ENCODE measurements at places on chromosomes 11 and 22.
A peak's percentile ranks its signal among the peaks of the same experiment; 100 is the strongest.

GRCh38 chr22:37627121-37627520, 12.3 kb upstream of the SH3BP1 start:
- DNase-seq: peak; percentile 37

GRCh38 chr11:112132737-112133136, 31.2 kb downstream of the IL18 start:
- DNase-seq: no peak

DNA sequence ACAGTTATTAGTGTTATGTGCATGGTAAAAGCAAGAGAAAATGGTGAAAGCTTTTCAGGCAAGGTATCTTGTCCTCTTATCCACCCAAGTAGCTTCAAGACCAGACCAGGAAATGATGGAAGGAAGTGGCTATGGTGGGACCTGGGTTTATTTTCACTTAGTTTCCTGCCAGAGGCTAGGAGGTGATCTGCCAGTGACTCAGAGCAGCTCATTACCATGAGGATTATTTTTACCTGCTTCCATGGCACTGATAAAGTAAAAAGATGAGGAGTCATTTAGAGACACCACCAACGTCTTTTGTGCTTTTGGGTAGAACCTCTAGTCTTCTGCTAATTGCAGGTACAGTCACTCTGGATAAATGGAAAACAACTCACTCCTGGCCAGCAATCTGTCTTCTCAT, 339.9 kb upstream of the KIRREL3 start:
- DNase-seq: no peak

- no peak for DNase-seq
Measured at GRCh38 chr11:93526346-93526633, 16.9 kb downstream of the SMCO4 start.

DNA sequence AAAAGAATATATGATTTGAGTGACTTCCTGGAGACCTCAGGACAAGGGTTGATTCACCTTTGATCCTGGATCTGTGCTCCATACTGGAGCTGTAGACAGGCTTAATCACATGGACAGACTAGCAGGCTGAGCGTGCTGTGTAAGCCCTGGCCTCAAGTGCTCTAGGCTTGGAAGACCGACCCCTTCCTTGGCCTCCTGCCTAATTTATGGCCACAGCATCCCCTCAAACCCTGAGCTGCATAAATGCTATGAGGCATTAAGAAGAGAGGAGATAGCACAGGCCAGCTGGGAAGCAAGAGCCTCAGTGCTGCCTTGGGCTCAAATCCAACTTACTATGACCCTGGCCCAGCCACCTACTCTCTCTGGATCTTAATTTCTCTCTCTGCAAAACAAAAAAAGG, 385.1 kb downstream of the BUD13 start:
- DNase-seq: no peak

DNA sequence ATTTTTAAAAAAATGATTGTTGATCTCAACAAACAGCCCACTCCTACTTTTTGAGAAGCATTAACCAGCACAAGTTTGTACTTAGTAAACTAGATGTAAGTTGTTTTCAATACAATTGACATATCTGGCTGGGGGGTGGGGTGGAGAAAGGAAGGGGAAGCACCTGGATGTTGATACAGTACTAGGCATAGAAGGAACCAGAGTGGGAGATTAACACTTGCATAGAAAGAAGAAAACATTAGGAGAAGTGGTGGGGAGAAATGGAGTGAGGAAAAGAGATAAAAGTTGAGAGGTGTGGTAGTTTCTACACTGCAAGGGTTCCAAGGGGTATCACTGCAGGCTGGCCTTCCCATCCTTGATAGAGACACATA, 10.6 kb upstream of the GAB2 start:
- DNase-seq: no peak

- DNase-seq: peak; percentile 58
Measured at GRCh38 chr11:129695571-129696308, 119.9 kb upstream of the TMEM45B start.

GRCh38 chr11:35082321-35083180, 56.4 kb upstream of the CD44 start:
- DNase-seq: peak; percentile 94

GRCh38 chr11:43880640-43881159, at the start of gene ALKBH3:
TSS of gene ALKBH3 (plus strand) at chr11:43880831. CDS start at chr11:43882653, 1,822 bp downstream.
- DNase-seq: peak; percentile 96

DNA sequence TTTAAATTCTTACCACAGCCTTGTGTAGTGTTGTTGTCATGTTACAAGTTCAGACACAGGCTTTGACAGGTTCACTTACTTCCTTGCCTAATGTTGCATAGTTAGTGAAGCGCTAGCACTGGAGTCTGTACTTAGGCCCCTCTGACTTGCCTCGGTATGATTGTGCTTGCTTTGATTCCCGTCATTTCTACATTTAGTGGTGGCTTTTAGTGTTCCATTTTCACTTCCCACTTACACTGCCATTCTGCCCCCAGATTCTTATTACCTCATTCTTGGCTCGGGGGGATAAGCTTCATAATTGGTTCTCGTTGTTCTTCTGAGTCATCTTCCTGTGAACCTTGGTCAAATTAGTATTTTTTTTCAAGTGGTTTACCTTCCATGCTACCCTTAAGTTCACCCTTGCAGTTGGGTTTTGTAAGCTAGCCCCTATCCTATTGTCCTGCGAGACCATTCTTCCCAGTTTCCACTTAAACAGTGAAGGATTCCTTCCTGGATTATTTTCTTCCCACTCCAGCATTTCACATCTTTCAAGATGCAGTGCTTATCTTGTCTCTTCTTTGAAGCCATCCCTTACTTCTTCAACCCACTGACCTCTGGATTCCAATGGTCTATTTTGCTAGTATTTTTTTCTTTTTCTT, 68.7 kb downstream of the DDX10 start:
- DNase-seq: peak; percentile 72

DNA sequence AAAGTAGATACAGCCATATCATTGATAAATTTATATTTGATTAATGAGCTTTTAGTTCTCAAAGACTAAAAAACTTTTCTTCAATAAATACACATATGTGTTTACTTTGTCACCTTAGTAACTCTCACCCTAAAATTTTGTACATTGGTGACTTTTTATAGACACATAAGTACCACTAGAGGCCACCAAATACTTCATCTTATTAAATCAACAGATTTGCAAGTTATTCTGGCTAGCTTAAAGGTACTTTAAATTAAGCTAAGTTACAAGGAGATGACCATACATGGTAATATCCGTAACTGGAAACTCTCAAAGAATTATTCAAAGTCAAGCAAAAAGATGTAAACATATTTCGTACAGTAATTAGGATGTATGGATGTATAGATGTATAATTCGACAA, 112.2 kb downstream of the SBF2 start:
- DNase-seq: peak; percentile 55

DNA sequence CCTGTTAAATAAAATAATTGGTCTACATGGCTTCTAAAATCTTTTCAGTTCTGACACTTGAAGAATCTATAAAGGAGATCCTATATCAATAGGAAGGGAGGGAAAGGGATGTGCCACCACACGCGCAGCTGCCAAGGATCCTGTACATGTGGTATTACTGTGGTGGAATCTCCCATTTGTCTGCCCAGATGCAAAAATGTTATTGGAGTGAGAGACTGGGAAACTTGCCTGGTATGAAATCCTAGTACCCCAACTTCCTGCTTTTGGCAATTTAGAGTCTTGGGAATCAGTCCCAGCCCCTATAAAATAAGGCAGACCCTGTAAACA, 81.9 kb upstream of the PICALM start:
- DNase-seq: no peak

- DNase-seq: no peak
Measured at GRCh38 chr11:111561791-111562325, 21.3 kb downstream of the LAYN start.

DNA sequence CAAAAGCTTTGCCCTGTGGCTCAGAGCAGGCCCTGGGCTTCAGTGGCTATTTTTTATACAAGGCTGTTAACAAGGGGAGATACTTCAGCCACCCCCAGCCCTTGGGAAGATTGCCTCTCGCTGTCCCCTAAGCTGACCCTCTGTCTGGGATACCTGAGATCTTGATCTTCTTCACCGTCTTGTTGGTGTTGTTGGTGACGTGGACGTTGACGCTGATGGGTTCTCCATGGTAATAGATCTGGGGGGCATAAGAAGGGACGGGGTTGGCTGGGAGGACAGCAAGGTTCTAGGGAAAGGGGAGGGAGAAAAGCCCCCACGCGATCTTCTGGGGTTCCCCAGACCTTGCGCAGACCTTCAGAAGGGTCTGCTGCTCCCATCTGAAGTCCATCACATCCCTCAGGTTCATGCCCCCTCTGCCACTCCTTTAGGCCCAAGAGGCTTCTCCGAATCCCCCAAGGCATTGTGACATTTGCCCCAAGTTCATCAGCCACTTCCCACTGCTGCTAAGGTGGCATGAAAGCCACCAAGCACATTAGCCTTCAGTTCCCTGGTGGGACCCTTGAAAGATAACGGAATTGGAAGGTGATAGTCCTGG, 36.7 kb downstream of the TPBGL start:
- no peak for DNase-seq

DNA sequence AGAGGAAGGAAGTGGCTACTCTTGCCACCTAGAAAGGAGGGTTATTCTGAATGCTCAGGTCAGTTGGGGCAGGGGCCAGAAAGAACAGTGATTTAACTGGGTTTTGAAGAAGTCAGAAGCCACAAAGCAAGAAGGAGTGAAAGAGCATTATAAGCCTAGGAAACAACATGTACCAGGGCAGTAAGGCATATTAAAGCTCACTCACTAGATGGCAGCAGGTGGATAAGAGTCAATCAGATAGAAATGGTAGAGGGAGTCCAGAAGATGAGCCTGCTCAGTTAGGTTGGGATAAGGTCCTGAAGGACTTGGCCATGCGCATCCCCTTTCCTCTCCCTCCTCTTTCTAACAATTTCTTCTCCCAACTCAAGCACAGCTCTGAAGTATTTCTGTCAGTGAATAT, 22.0 kb upstream of the PATE1 start:
- no peak for DNase-seq

DNA sequence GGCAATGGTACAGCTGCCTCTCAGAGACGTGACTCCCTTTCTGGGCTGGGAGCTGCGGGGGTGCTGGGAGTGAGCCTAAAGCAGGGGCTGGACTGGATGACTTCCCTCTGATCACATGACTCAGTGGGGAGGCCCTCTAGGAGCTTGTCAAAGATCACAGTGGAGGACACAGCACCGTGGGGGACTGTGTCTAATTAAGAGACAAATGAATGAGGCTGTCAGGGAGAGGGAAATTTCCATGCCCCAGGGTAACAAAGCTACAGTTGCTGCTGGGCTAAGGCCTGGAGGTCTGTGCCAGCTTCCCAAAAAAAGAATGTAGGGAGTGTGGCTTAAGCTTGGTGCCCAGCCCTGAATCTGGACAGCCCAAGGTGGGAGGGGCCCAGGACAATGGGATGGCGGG, 262.8 kb upstream of the PLET1 start:
- DNase-seq: peak; percentile 83

DNA sequence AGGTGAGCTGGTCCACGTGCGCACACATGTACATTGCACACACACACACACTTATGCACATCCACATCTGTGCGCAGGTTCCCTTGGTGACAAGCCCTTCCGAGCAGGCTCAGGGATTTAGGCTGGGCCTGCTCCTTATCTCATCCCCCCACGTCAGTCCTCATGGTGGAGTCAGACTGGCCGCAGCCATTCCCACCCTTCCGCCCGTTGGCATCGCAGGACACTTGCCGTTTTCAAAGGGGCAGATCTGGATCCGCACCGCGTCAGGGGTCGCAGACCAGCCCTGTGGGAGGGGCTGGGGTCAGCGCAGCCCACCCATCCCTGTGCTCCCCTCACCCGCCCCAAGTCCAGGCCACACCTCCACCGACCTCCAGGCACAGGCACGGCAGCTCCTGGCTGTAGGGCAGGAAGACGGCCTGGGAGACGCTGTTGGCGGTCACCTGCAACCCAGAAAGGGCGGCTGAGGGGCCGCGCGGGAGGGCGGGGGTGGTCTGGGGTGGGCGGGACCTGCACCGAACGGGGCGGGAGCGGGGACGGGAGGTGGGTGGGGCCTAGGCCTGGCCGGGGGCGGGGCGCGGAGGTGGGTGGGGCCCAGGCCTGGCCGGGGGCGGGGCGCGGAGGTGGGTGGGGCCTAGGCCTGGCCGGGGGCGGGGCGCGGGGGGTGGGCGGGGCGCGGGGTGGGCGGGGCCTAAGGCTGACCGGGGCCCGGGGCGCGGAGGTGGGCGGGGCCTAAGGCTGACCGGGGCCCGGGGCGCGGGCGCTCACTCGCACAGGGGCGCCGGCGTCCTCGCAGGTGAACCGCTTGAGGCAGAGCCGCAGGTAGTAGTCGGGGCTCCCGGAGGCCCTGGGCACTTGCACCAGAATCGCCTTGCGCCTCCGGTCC, 13.3 kb downstream of the IL17REL start:
- peak; percentile 30 for DNase-seq

DNA sequence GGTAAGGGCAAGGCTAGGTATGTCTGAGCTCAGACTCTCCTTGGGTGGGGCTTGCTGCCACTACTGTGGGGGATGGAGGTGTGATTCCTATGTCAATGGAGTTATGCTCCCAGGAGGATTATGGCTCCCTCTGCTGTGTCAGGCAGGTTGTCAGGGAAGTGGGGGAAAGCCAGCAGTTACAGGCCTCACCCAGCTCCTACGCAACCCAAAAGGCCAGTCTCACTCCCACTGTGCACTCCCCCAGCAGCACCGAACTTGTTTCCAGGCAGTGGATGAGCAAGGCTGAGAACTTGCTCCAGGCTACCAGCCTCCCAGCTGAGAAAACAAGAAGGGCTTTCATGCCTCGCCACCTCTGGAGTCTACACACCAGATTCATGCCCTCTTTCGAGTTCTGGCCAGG, 18.2 kb downstream of the C11orf91 start:
- no peak for DNase-seq

DNA sequence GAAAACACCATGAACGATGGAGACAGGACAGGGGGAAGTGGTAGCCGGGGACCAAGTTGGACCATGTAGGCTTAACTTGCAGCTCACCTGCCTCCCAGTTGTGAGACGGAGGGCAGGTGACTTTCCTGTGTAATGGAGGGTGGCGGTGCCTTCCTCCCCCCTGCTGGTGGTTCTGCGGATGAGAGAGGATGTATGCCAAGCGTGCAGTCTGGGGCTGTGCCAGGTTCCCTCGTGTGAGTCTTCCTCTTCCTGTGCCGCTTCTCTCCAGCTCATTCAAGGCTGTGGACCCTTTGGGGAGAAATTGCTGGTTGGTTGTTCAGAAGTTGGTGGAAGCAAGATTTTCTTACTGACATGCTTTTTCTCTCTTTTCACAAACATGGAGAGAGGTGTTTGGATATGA, 35.1 kb downstream of the MPPED1 start:
- DNase-seq: no peak

DNA sequence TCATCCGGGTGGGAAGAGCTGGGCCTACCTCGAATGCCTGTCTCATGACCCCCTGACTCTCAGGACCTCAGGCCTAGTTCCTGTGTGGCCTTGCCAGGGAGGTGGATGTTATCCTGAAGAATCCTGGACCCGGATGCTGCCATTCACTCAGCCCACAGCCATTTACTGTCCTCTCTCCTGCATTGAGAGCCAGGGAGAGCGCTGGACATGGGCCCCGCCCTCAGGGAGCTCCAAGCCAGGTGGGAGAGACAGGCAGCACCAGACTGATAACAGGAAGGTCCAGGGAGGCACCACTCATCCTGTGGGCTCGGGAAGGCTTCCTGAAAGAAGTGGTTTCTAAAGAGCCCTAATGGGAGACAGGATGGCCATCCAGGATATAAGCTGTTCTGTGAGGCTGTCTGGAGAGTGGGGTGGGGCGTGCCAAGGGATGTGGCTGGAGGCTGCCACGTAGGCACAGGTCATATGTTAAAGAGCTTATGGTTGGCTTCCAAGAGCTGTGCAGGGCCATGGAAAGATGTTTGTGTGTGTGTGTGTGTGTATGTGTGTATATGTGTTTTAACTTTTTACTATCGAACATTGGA, 8.6 kb downstream of the SERPINH1 start:
- DNase-seq: no peak

- DNase-seq: peak; percentile 83
Measured at GRCh38 chr11:63888170-63889086, 28.5 kb downstream of the RCOR2 start.

- DNase-seq: peak; percentile 15
Measured at GRCh38 chr11:34335331-34335730, 22.5 kb downstream of the ABTB2 start.

All from suppressor macrophage treated with lipopolysaccharide for 1 hour (primary cell).